Peyer's patch (tissue), 4 donors: ENCODE measurements at places on chromosomes 3 and 15.

GRCh38 chr3:170513642-170514041 is 72.2 kb downstream of the SLC7A14 start:
- DNase-seq, result no peak

GRCh38 chr3:158712443-158712842 is 19.8 kb downstream of the RARRES1 start:
- DNase-seq, result no peak

DNA sequence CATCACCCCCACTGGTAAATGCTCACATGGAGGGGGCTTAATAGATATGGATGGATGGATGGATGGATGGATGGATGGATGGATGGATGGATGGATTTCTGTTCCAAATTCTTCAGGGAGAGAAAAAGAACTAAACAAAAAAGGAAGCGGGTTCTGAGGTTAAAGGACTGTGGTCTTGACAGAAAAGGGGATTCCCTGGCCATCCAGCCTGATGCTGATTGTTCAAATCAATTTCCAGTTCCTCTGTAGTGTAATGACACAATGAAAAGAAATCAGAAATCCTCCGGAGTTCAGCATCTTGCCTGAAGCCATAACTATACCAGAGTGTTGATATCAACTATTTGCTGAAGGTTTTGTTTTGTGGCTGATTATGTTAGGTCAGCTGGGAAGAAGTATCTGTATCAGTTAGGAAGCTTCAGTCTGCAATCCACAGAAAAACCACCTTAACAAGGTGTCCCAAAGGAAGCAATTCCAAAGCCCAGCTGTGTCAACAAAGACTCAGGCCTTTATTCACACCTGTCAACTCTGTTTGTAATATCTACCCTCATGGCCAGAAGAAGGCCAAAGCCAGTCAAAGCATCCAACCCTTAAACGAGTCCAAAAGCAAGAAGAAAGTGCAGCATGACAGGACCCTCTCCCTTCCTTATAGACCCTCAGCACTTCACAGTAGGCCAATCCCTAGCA is 24.5 kb upstream of the RASA2 start:
- DNase-seq, result no peak

GRCh38 chr3:13487403-13487802 is 7.3 kb downstream of the HDAC11 start:
- no peak for DNase-seq

GRCh38 chr3:76212679-76213078 is 427.3 kb upstream of the ZNF717 start:
- DNase-seq, result no peak

DNA sequence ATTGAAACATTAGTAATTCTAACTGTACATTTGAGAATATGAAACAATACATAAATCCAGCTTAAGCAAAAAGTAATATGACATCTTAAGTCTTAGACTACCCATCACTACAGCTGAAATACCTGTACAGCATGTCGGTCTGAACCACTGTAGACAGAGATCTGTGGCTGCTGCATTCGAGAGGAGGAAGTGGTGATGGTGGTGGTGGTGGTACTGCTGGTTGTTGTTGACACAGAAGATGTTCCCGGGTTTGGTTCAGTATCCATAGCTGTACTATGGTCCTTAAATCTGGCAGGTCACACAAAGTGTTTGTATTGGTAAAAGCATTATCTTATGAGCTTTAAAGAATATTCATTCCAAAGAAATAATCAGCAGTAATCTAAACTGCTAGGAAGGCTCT is 2.9 kb downstream of the PHC3 start:
- DNase-seq, result peak; percentile 71
